ENCODE measurements at places on chromosomes 12 and 14. TPM values are rescaled to one million over a fixed set of nuclear protein-coding genes. Genes with fewer than 3 reads are reported as not detected.

Gene LAG3
- total RNA-seq: 0.33 TPM

Gene STRN3
- total RNA-seq: 54.4 TPM

Gene ZNF891
- 4.1 TPM for total RNA-seq

Gene CPM
- 17.7 TPM for total RNA-seq

Gene SERPINA10
- not detected for total RNA-seq

Gene EPYC
- 0.17 TPM for total RNA-seq

Gene CLEC2B
- total RNA-seq: 13.7 TPM

Gene FGD6
- 23.5 TPM for total RNA-seq

Gene LTBR
- 6.8 TPM for total RNA-seq

Gene SOCS2
- total RNA-seq: 20.3 TPM

Gene TESPA1
- total RNA-seq: 0.69 TPM

Gene PMEL
- 8.8 TPM for total RNA-seq

Gene MYBPC1
- 5.8 TPM for total RNA-seq

Gene ADSS1
- 5.3 TPM for total RNA-seq
